Activated naive CD8-positive, alpha-beta T cell treated with anti-CD3 and anti-CD28 coated beads, Interleukin-2, amount 50 U/mL, for 16 hours (primary cell): ENCODE measurements at places on chromosomes 3 and 15.

DNA sequence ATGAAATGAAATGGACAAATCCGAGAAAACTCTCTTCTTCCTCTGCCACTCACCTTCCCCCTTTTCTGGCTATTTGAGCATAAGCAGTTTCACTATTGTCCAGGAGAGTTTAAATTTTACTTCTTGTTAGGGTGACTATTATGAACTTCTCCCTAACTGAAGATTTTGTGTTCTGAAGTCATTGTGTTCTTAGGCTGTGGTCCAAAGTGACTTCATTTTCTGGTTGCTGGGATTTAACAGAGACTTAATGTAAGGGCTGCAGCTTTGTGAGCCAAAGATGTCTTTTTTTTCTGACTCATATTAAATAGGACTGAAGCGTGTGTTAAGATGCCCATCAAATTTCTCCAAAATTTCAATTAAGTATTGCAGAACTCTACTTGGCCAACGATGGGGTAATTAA, 46.5 kb upstream of the FSTL1 start:
- no peak for DNase-seq

DNA sequence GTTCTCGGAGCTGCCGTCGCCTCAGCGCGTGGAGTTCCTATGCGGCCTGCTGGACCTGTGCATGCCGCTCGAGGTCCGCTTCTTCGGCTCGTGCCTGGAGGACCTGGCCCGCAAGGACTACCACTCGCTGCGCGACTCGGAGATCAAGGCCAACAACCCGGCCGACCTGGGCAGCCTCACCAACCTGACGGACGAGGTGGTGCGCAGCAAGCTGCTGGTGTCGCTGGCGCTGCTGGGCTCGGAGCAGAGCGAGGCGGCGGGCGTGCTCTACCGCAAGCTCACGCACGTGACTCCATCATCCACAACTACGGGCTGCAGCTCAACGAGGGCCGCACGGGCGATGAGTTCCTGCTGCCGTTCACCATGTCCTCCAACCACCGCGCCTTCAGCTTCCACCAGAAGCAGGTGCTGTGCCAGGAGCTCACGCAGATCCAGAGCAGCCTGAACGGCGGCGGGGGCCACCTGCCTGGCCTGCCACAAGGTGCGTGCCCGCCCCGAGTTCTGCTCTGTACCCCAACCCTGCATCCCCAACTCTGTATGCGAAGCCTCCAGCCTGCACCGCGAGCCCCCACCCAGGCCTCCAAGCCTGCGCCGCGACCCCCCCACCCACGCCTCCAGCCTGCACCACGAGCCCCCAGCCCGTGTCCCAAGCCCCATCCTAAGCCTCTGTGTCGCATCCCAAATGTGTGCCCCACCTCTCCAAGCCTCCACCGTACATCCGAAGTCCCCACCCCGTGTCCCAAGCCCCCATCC, 178.2 kb downstream of the OR4M2 start:
- no peak for DNase-seq

- DNase-seq, result no peak
These were observed 10.0 kb downstream of the BHLHE40 start for GRCh38 chr3:4988983-4989834.

- no peak for DNase-seq
These were observed 3.8 kb downstream of the MKRN2 start for GRCh38 chr3:12560505-12561190.

DNA sequence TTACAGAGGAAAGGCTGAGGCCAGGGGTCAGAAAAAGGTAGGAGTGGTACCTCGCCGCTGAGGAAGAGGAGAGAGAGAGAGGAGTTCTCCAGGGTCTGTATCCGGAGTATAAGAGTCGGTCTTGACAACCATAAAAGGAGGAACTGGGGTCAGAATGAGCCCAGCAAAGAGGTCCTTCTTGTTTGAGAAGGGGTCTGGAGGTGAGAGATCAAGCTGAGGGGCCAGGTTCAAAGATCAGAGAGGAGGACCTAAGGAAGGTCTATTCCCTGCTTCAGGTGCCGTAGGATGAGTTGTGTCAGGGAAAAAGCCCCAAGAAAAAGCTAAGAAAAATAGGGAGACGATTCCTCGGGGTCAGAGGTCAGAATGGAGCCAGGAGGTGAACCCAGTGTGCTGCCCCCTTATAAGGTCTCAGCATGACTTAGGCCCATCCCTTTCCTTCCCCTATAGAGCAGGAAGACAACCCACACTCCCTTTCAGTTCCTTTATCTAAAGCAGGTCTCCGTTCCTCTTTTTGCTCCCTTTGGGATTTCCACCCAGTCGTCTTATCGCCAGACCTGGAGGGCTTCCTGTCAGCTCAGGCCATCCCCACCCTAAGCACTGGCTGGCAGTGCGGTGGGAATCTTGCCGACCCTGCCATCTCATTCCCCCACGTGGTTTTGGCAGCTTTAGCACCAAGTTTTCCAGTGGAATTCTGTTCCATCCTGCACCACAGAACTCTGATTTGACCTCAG, 651 bp downstream of the MTMR14 start:
- DNase-seq, result no peak

DNA sequence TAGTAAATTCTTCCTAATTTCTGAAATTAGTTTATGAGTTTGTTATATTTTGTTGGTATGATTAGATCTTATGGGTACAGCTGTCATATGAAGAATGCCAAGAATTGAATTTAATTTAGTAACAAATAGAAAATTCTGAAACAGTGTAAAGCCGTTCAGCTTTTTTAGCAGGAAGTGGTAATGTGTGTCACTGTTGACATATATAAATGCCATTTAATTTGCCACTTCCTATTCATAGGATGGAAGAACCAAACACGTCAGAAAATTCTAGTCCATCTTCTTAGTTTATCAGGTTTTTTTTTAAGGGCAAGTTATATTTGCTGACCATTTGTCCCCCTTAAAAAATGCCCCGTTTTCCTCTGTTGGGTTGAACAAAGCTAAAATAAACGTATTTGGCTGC, 43.0 kb downstream of the RAB8B start:
- no peak for DNase-seq

GRCh38 chr3:176971613-176972174, 225.6 kb downstream of the TBL1XR1 start:
- no peak for DNase-seq

GRCh38 chr3:114417675-114418074, 123.8 kb downstream of the TIGIT start:
- no peak for DNase-seq

DNA sequence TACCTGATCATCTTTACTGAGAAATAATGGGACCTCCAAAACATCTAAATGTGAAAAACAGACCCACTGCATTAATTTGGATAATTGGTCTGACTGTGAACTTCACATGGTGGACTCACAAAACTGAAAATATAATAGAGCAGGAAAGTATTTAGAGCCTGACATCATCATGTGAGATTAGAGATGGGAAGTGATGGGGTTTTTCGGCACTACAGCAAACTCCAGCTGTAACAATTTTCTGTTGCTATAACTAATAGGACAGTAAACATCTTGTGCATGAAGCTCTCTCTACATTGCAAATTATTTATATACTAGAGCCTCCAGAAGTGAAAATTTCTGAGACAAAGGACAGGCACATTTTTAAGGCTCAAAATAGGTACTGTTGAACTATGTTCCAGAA, 32.2 kb downstream of the VEPH1 start:
- no peak for DNase-seq

- DNase-seq, result no peak
These were observed 6.8 kb upstream of the MAPK6 start for GRCh38 chr15:52012210-52012609.

DNA sequence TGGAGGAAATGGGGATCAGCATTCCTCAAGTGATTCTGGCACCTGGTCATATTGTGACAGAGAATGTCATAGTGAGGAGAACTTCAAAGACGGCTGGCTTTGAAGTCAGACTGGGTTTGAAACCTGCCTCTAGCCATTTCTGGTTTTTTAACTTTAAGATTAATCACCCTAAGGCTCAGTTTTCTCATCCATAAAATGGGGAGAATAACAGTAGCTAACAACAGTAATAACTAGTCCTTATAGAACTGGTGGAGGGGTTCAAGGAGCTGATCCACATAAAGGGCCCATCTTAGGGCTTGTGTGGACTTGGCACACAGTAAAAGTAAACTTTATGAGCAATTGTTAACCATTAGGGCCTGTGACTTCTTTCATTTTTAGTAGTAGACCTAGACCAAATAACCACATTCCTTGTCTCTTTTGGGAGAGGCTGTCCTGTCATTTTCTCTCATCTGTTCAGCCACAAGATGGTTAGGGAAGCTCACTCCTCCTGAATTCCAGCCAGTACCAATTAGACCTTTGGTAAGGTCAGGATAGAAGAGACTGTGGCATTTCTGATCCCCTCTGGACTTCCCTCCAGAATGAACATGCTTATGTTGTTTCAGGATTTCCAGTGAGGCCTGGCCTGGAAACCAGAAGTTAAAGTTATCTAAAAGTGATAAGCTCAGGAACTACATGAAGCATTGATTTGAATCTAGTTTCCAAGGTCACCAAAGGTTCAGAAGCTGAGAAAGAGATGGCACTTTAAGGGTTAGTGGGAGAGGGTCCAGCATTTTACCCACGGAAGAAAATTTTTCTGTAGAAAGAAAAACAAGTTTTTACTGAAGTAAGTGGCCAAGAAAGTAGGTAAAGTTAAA, 159.3 kb upstream of the DPH6 start:
- DNase-seq, result no peak

DNA sequence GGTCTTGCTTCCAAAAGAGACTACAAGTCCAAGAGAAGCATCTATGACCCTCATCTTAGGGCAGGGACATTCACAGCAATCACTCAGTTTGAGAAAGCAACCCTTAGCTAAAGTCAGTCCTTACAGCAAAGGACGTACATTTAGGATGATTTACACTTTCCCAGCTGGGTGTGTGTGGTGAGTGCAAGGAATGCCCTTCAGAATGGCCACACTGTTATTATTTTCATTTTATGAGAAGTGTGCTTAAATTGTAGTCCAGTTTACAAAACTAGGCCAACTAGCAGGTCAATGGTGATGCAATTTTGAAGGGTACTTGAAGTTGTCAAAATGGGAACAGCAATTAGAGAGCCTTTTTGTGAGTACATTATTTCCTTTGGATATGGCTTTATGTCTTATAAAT, 26.0 kb upstream of the CCK start:
- no peak for DNase-seq

GRCh38 chr15:69451951-69452691, 497 bp upstream of the RPLP1 start:
- DNase-seq, result no peak

DNA sequence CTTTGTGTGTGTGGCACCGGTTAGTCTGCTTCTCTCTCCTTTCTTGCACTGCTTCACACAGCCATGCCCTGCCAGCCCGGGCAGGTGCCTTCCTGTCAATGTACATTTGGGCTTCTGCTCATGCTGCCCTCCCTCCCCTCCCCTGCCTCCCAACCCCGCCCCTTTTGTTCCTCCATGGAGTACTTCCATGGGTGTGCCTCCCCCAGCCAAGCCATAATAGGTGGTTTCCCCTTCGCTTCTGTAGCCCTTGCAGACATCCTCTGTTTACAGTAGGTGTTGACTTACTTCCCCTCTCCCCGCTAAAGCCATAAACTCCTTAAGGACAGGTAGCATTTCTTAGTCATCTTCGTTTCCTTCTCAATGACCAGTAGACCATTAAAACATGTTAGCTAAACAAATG, 31.8 kb upstream of the CRTC3 start:
- no peak for DNase-seq

- DNase-seq, result no peak
These were observed 11.1 kb upstream of the RTP2 start for GRCh38 chr3:187713504-187713903.

- DNase-seq, result no peak
These were observed 35.1 kb downstream of the GJD2 start for GRCh38 chr15:34719695-34720094.

- no peak for DNase-seq
These were observed at the start of gene TRIM69 for GRCh38 chr15:44736181-44736765. Gene TRIM69 (plus strand): TSS chr15:44736528. CDS start chr15:44736705, 177 bp downstream.

DNA sequence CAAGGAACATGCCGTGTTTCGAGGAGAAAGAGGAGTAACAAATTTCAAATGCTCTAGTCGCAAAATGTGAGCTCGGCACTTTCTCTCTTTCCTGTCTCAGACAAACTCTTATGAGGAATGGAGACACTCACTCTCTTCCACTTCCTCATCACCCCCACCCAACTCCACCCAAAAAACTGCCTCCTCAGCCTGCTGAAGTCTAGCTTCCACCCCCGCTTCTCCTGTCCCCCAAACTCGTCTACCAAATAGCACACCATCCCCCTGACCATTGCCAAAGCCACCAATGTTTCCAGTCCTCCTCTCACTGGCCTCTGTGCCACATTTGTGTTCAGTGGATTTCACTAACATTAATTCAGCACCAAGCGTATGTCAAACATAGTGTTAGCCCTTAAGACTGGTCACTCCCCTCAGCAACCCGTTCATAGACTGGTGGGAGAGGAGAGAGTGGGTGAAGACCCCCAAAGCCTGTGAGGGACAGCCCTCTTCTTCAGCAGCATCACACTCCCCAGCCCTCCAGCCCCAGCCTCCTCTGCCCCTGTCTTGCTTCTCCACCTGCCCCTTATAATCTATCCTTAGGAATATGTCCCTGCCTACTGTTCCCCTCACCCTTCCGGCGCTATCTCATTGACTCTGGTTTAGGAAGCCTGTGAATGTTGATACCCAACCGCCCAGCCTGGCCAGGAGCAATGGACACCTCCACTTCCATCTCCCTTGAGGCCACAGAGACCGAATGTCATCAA, 77.3 kb downstream of the FAM174B start:
- no peak for DNase-seq

DNA sequence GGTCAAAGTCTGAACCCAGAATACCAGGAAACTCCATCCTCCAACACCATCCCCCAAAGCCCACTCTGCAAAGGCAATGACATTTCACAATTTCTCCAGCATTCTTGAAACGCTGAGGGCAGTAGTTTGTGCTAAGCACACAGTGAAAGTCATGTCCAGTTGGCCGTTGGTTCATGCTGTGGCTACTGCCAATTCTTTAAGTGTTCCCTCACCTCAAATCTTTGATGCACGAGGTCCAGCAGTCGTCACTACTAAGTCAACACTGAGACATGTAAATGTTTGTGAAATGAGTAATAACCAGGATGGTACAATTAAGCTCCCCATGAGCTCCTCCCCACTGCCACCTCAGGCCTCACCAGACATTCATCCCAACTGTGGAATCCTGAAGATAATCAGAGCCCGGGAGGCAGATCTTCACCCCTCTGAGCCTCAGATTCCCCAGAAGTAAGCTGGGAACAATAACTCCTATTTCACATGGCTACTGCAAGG, 7.0 kb downstream of the SUCLG2 start:
- no peak for DNase-seq

DNA sequence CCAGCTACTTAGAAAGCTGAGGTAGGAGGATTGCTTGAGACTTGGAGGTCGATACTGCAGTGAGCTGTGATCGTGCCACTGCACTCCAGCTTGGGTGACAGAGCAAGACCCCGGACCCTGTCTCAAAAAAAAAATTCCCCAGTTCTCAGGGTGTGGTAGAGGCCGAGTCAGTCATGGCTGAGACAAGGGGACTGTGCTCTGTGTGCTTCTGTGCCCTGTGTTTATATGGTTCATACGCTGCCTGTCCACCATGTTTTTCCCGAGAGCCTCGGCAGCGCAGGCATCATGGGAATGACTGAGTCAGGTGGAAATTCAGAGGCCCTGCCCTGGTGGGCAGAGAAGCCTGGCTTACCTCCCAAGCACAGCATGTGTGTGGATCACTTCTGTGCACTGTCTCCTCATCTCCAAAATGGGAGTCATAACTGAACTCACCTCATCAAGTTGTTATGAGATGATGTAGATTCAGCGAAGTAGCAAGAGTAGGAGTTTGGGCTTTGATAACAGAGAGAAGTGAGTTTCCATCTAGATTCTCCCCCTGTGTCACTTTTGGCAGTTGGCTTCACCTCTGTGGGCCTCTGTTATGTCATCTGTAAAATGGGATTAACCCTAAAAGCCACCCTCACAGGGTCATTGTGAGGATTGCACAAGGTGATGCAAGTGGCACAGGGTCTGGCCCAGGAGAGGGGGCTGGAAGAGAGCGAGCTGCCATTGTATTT, 56.9 kb downstream of the FLNB start:
- DNase-seq, result no peak

GRCh38 chr3:133855772-133856171, 39.9 kb downstream of the RAB6B start:
- DNase-seq, result no peak
